Right cardiac atrium (tissue), 5 donors: ENCODE measurements at places on chromosomes 5 and 9. TPM values are rescaled to one million over a fixed set of nuclear protein-coding genes. Genes with fewer than 3 reads are reported as not detected.

GRCh38 chr5:124867137-124867704 lies 120.8 kb upstream of the ZNF608 start:
- no peak for DNase-seq

- no peak for DNase-seq
Measured at GRCh38 chr5:178788381-178789085, 58.1 kb upstream of the ZNF354A start.

GRCh38 chr5:147675168-147675567 lies 107.4 kb downstream of the JAKMIP2 start:
- DNase-seq: no peak

GRCh38 chr9:96246267-96246671 lies 55.7 kb downstream of the HSD17B3 start:
- no peak for DNase-seq

Gene CCT5
- 100 TPM for total RNA-seq

Gene ADAMTS19
- total RNA-seq: 1.5 TPM

Gene PCDHGA4
- 5.6 TPM for total RNA-seq

Gene PTGS1
- total RNA-seq: 11.7 TPM
